ENCODE measurements at places on chromosomes 3 and 15.

- no peak for DNase-seq
Measured at GRCh38 chr15:67832031-67832551, 6.8 kb downstream of the SKOR1 start.

- DNase-seq = no peak
Measured at GRCh38 chr3:188404701-188405100, 250.7 kb downstream of the LPP start.

DNA sequence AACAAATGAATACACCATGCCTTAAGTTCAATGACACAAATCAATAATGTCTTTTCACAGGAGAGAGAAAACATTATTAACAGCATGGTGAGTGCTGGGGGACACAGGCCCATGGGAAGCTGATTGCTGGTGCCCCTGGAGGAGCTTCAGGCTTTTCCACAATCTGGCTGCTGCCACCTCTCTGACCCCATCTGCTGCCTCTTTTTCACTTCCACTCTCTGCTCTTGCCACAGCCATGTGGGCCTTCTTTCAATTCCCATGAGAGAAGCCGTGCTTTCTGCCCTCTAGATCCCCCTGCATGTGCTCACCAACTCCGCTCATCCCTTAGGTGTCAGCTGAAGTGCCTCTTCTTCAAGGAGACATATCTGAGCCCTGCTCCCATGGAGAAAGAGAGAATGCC, 21.0 kb upstream of the CTXND1 start:
- DNase-seq = no peak

DNA sequence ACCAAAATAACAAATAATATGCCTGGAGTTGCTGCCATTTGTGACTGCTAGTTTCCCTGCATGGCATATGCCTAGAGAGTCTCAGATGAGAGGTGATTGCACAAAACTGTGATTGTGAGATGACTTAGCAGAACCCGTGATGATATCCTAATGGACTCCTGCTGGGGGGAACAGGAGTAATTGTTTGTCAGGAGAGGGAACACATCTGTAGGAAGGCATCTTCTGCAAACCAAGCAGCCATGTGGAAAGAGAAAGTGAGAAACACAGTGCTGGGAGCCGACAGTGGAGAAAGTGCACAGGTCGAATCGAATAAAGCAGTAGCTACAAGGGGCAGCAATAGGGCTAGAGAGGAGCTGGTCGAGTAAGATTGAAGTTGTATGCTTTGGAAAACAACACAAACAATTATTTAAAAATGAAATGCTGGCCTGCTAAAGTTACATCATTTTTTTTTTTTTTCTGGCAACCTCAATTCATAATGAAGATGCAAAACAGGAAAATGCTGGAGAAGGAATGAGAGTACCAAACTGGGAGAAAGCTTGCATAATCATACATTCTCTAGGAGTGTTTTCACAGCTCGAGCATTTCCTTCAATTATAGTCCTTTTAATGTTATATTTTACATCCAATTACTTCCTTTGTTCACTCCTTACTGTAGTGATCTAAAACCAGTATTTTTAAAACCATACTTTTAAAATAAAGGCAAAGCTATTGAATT, 494.2 kb upstream of the AGTR1 start:
- DNase-seq = no peak

DNA sequence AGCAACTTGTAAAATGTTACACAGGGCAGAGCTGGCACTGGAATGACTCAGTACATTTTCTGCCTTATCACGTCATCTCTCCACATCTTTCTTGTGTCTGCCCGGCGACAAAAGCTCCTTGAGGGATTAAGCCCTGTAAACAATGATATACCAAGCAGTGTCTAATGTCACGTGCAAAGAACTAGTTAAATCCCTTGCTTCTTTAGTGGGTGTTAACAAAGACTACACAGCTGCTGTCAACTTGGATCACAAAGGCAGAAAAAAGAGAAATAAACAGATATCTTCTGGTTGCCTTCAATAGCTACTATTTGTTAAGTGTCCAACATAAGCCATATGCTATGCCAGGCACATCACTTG, 48.1 kb upstream of the FRMD4B start:
- DNase-seq = no peak

- DNase-seq = no peak
Measured at GRCh38 chr3:4198491-4198890, 104.7 kb upstream of the SETMAR start.

- no peak for DNase-seq
Measured at GRCh38 chr15:60718661-60719069, 239.7 kb upstream of the ICE2 start.

- no peak for DNase-seq
Measured at GRCh38 chr15:39538936-39539335, 41.9 kb upstream of the THBS1 start.

DNA sequence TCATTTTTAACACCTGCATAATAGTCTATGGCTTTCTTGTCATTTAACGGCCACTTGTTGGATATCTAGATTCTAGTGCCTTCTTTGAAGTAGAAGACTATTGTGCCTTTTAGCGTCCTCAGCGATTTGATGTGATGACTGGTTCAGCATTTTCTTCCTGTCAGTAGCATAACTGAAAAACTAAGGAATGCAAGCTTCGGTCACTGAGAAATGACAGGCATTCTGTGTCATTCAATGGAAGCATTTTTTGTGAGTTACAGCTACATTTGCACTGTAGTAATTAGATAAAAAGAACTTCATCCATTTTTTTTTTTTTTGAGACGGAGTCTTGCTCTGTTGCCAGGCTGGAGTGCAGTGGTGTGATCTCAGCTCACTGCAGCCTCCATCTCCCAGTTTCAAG, 10.3 kb downstream of the NEK11 start:
- no peak for DNase-seq

DNA sequence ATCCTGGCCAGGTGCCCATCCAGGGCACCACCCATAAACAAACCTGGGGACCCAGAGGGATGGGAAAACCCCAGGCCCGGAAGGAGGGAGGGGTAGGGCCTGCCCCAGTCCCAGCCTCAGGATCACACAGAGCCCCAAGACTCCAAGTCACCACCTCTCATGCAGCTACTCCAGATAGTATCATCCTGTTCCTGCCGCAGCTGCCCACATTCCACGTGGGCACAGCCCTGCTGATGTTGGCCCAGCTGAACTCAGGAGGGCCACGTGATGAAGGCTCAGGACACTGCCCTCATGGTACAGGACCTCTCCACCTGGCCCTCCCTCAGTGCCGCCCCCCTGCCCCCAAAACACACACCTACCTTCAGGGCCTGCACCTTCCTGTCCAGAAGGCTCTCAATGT, 69.5 kb downstream of the CACNA2D2 start:
- DNase-seq = no peak

GRCh38 chr3:72102112-72102616, 317.2 kb upstream of the PROK2 start:
- DNase-seq = no peak

- no peak for DNase-seq
Measured at GRCh38 chr3:181568248-181568647, 143.5 kb upstream of the SOX2 start.

DNA sequence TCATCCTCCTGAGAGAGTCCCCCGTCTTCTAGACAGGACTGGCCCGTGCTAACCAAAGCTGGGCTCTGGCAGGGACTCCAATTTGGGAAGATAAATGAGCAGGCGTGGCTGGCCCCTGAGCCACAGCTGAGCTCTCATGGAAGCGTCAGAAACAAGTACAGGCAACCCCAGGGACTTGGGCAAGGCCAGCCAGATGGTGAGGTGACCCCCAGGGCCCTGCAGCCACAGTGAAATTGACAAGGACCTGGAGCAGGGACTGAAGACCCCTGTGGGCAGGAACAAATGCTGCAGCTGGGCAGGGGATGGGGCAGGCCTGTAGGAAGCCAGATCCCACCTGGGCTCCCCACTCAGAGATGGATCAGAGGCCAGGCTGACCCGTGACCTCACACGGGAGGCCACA, 32.8 kb upstream of the CGNL1 start:
- no peak for DNase-seq

DNA sequence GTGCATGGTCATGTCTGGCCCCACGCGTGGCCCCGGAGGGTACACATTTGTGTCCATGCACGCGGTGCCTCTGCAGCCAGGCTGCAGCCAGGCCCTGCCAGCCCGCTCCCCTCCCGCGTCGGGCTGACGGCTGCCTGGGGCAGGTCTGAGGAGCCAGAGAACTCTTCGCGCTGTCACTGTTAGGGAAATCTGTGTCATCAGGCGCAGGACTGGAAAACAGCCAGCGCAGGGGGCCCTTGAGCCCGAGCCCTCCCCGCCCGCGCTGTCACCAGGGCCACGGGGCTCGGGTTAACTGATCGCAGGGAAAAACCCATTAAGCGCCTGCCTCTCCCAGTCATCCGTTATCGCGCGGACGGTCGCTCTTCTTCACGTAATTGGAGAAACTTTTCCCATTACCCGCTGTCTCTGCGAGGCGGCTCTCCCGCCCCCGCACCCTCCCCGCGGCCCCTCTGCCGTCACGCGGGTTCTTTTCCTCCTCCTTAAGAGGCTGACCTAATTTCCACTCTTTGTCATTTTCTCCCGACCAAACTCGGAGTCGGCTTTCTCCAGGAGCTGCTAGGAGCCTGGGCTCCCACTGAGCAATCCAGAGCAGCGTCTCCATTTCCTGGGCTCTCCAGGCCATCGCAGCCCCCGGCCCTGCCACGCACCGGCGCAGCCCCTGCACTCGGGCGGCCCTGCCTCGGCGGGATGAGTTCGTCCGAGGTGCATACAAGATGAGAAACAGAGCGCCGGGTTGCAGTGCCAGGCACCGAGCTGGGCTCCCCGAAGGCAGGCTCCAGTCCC, 57.5 kb upstream of the PRR23E start:
- DNase-seq = peak; percentile 79

- no peak for DNase-seq
Measured at GRCh38 chr15:46307746-46308145, 672.9 kb downstream of the SQOR start.

- no peak for DNase-seq
Measured at GRCh38 chr3:42202217-42202865, 63.6 kb downstream of the CCK start.

GRCh38 chr3:183400352-183400751, 28.1 kb downstream of the MCF2L2 start:
- DNase-seq = no peak

DNA sequence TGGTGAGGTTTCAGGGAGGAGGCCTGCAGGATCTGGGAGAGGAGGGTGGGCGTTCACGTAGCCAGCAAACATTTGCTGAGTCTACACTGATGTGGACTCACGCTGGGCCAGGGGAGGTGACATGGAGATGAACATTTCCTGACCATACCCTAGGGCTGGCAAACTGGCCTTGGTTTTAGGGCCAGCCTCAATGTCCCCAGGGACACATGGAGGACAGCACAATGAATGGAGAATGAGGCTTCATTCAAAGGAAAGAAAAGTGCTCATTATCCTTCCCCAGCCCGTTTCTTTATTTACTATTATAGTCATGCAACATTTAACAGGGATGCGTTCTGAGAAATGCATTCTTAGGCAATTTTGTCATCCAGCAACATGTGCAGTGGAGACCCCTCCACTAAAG, 26.8 kb downstream of the ACAN start:
- no peak for DNase-seq

DNA sequence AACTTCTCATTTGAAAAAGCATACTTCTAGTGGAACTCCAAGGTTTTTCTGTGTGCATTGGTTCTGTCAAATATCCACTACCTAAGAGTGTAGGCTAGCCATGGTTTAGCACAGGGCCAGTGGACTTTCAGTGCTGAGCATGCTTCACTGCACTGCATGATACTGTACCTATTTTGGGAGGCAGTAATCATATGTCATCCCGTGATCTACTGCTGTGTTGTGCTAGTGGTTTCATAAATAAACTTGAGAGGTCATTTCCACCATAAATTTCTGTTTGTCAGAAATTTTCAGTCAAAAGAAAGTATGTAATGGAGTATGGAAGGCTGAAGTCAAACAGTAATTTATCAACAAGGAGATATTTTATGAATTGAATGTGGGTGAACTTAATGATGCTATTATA, 203.6 kb downstream of the ROBO1 start:
- no peak for DNase-seq

All from NCI-H2029 (cell line).